Esophagus muscularis mucosa (tissue), 4 donors: ENCODE measurements at places on chromosomes 3 and 15. TPM values are rescaled to one million over a fixed set of nuclear protein-coding genes. Genes with fewer than 3 reads are reported as not detected.

The PATL2 gene
- 0.40 TPM for total RNA-seq

The ADCY5 gene
- 201 TPM for total RNA-seq

The RUVBL1 gene
- total RNA-seq = 22.8 TPM

The SKIL gene
- total RNA-seq = 34.7 TPM

DNA sequence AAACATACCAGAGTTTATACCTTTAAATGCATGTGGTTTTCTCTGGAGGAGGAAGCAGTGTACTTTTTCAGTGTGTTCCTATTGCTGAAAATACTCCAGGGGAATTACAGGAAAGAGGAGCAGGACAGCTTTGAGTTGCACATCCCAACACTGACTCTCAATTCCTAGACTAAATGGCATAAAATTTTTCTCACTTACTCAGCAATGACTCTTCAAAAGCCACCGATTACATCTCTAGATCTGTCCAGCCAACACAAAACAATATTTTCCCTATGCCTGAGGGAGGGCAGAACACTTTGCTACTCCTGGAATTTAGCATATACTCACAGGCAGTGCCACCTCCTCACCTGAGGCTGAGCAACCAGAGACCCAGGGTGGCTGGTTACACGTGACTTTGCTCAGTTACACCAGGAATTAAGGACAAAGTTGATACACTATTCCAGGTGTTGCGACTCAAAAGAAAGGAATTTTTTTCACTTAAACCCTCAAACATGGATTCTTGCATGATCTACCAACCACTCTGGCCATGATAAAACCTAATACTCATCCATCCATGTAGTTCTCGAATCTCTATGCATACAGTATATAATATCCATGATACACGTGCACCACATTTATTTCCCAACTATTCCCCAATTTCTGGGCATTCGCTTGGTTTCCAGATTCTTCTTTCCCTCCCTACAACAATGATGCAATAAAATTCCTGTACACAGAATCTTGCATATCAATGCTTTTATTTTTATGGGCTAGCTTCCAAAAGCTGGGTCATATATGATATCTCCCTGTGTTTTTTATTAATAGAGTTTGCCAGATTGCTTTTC lies 194.6 kb downstream of the THRB start:
- H3K4me3 ChIP-seq = no peak overlapping the region
- H3K27ac ChIP-seq = no peak overlapping the region
- H3K4me1 ChIP-seq = peaks cover 7% of the 10 kb centered on the region
- no peaks in the 10 kb centered on the region for H3K36me3 ChIP-seq
- H3K27me3 ChIP-seq = no peaks in the 10 kb centered on the region

GRCh38 chr15:36601497-36601932 lies 22.1 kb downstream of the CDIN1 start:
- peak overlapping the region; percentile 33 for H3K4me3 ChIP-seq
- peak overlapping the region; percentile 84 for H3K27ac ChIP-seq
- peaks cover 91% of the 10 kb centered on the region for H3K4me1 ChIP-seq
- no peak for DNase-seq
- no peaks in the 10 kb centered on the region for H3K27me3 ChIP-seq

DNA sequence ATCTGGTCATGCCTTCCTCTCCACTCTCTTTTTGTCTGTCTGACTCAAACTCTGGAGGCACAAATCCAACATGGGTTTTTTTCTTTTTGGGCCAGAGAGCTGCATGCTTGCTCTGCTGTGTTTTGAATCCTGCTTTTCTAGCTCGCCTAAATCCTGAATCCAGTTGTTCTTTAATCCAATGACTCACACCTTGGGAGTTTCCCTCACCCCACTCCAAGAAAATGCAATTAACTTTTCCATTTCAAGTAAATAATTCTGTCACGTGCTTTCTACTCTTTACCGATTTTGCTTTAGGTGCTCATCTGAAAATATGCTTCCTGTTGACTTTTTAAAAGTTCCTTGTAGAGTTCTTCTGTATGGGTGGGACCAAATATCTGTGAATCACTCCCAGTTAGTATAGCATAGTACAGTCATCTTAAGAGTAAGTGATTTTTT lies 47.6 kb downstream of the SLMAP start:
- no peaks in the 10 kb centered on the region for H3K27me3 ChIP-seq
- no peak for DNase-seq
- H3K27ac ChIP-seq = peak overlapping the region; percentile 27
- H3K4me3 ChIP-seq = peak overlapping the region; percentile 15

- no peak overlapping the region for H3K27ac ChIP-seq
- H3K36me3 ChIP-seq = no peaks in the 10 kb centered on the region
- H3K4me3 ChIP-seq = no peak overlapping the region
Measured at GRCh38 chr3:10502185-10502880, 3.1 kb downstream of the ATP2B2 start.

DNA sequence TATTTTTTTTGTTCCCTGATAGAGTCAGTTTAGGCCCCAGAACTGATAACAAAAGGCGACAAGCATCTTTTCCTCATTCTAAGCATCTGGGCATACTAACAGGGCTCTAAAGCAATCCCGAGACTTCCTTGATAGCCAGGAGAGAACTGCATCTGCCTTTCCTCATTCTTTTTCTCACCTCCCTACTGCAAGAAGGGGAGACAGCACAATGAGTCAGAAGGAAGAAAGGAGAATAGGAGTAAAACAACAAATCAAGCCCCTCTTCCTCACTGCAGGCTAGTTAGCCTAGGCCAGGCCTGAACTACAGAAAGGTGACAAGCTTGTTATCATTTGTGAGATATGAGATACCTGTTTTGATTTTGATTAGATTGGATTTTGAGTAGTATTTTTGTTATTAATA lies 97.9 kb downstream of the NAALADL2 start:
- H3K27me3 ChIP-seq = no peaks in the 10 kb centered on the region
- peak overlapping the region; percentile 60 for H3K27ac ChIP-seq
- no peaks in the 10 kb centered on the region for H3K36me3 ChIP-seq
- no peak for DNase-seq
- no peak overlapping the region for H3K4me3 ChIP-seq
- H3K4me1 ChIP-seq = peaks cover 22% of the 10 kb centered on the region

GRCh38 chr3:140088513-140088912 lies 153.5 kb downstream of the CLSTN2 start:
- DNase-seq = no peak
- no peak overlapping the region for H3K4me3 ChIP-seq
- no peaks in the 10 kb centered on the region for H3K36me3 ChIP-seq

- H3K4me1 ChIP-seq = no peaks in the 10 kb centered on the region
- no peak overlapping the region for H3K4me3 ChIP-seq
- H3K36me3 ChIP-seq = no peaks in the 10 kb centered on the region
- no peak overlapping the region for H3K27ac ChIP-seq
- no peak for DNase-seq
- H3K27me3 ChIP-seq = no peaks in the 10 kb centered on the region
Measured at GRCh38 chr3:144039661-144040060, 68.0 kb downstream of the DIPK2A start.

DNA sequence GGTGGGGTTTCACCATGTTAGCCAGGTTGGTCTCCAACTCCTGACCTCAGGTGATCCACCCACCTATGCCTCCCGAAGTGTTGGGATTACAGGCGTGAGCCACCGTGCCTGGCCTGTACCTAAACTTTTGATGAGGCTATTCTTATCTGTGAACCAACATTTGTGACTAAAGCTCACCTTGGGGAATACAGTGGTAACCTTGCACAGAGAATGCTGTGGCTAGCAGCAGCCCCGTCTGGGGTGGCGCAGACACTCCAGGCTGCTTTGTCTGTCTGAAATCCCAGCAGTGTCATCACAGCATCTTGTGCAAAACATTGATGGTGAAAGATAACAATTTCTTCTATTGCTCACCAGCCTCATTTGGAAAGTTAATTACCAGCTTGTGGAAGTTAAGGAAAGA lies 58.9 kb downstream of the CMTM8 start:
- H3K27me3 ChIP-seq = no peaks in the 10 kb centered on the region
- no peak overlapping the region for H3K4me3 ChIP-seq
- no peaks in the 10 kb centered on the region for H3K4me1 ChIP-seq
- no peak for DNase-seq

GRCh38 chr3:130894130-130894985 lies 474 bp downstream of the ATP2C1 start:
- no peaks in the 10 kb centered on the region for H3K27me3 ChIP-seq
- peak overlapping the region; percentile 94 for H3K4me3 ChIP-seq
- no peak for DNase-seq
- no peaks in the 10 kb centered on the region for H3K36me3 ChIP-seq
- H3K27ac ChIP-seq = peak overlapping the region; percentile 98
- H3K4me1 ChIP-seq = peaks cover 13% of the 10 kb centered on the region

GRCh38 chr3:5317557-5317956 lies 130.1 kb downstream of the EDEM1 start:
- H3K27ac ChIP-seq = no peak overlapping the region
- H3K4me3 ChIP-seq = no peak overlapping the region
- H3K4me1 ChIP-seq = no peaks in the 10 kb centered on the region
- H3K36me3 ChIP-seq = no peaks in the 10 kb centered on the region
- no peak for DNase-seq
- H3K27me3 ChIP-seq = no peaks in the 10 kb centered on the region
